ENCODE measurements at places on chromosomes 1 and 21. TPM values are rescaled to one million over a fixed set of nuclear protein-coding genes. Genes with fewer than 3 reads are reported as not detected.

DNA sequence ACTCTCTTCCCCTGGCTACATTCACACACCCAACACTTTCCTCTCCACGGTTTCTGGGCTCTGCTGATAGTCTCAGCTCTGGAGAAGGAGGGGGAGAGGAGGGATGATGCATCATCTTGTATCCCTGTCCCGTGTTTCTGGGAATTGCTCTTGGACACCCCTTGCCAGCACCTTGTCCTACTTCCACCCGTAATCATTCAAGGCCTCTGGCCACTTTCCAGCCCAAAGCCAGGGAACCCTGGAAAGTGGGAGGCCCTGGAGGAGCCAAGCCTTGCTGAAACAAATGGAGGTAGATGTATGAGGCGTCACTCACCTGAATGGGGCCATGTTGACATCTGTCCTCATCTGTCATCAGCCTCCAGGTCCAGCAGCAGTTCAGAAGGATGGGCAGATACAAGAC is 4.4 kb downstream of the PLEKHO1 start:
- peaks cover 71% of the 10 kb centered on the region for H3K36me3 ChIP-seq
- no peak overlapping the region for H3K4me3 ChIP-seq
- no peak for DNase-seq
- peaks cover 43% of the 10 kb centered on the region for H3K4me1 ChIP-seq

DNA sequence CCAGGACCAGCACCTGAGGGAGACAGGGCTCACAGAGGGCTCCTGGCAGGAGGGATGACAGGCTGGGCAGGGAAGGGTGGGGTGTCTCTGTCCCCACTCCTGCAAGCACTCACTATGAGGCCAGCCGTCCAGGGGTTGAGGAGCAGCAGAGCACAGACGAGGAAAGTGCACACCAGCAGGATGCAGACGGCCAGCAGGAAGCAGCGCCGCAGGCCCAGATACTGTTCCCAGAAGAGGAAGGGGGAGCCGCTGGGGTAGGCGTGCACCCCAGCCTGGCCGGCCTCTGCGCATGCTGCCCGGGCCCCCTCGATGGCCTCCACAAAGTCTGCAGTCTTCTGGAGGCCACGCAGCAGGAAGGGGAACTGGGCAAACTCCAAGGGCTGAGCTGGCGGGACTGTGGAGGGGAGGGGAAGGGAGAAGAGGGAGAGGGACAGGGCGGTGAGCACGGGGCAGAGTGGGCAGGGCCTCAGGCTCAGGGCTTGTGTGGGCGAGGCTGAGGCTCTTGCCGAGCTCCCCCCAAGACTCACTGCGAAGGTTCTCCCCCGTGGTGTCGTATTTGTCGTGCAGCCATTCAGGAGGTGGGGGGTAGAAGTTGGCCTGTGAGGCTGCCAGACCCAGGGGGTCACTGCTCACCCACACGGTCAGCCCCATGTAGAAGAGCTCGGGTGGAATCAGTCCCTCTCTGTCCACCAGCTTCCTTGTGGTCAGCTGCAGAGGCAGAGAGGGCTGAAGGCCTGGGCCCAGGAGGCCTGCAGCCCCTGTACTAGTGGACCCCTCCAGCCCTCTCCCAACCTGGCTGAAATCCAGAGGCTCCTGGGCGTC is 16.5 kb downstream of the PTCH2 start:
- no peaks in the 10 kb centered on the region for H3K36me3 ChIP-seq
- DNase-seq = no peak
- no peak overlapping the region for H3K4me3 ChIP-seq
- H3K4me1 ChIP-seq = no peaks in the 10 kb centered on the region
- H3K27me3 ChIP-seq = no peaks in the 10 kb centered on the region

GRCh38 chr1:61950418-61950817 is 208.1 kb downstream of the PATJ start:
- H3K27me3 ChIP-seq = no peaks in the 10 kb centered on the region
- H3K4me3 ChIP-seq = no peak overlapping the region
- no peaks in the 10 kb centered on the region for H3K36me3 ChIP-seq
- H3K27ac ChIP-seq = no peak overlapping the region

DNA sequence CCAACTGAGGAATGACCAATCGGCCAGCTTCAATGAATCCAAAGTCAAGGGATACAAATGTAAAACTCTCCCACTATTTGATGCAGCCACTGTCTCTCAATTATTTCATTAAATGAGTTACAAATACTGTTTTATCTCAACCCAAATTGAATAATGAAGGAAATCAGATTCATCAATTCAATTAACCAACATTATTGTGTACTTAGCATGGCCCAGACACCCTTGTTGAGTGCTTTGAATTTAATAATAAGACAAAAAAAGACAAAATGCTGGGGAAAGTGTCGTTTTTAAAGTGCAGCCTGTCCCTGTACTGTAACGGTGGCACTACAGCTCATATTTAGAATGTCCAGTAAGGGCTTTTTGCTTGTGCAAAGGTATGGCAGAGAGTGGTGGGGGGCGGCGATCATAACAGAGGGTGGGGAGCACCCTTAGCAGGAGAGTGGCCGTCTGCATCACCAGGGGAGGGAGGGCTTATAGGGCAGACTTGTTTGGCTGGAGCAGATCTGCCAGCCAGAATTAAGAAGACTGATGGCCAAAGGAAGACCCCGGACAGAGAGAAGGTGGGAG is 123.8 kb upstream of the GALNT2 start:
- no peak for DNase-seq
- H3K36me3 ChIP-seq = no peaks in the 10 kb centered on the region
- H3K27me3 ChIP-seq = peaks cover 2% of the 10 kb centered on the region
- no peak overlapping the region for H3K4me3 ChIP-seq

GRCh38 chr1:36369061-36369861 is 16.5 kb downstream of the STK40 start:
- no peak overlapping the region for H3K4me3 ChIP-seq
- peak; percentile 73 for DNase-seq
- H3K36me3 ChIP-seq = peaks cover 10% of the 10 kb centered on the region
- no peak overlapping the region for H3K27ac ChIP-seq
- H3K4me1 ChIP-seq = peaks cover 50% of the 10 kb centered on the region

GRCh38 chr1:97632075-97632474 is 288.8 kb downstream of the DPYD start:
- no peak overlapping the region for H3K27ac ChIP-seq
- no peaks in the 10 kb centered on the region for H3K27me3 ChIP-seq

GRCh38 chr1:15526021-15526489 is 593 bp upstream of the DNAJC16 start:
- H3K4me3 ChIP-seq = peak overlapping the region; percentile 87
- DNase-seq = no peak
- H3K36me3 ChIP-seq = peaks cover 18% of the 10 kb centered on the region
- H3K4me1 ChIP-seq = peaks cover 47% of the 10 kb centered on the region
- H3K27ac ChIP-seq = peak overlapping the region; percentile 98
- no peaks in the 10 kb centered on the region for H3K27me3 ChIP-seq

DNA sequence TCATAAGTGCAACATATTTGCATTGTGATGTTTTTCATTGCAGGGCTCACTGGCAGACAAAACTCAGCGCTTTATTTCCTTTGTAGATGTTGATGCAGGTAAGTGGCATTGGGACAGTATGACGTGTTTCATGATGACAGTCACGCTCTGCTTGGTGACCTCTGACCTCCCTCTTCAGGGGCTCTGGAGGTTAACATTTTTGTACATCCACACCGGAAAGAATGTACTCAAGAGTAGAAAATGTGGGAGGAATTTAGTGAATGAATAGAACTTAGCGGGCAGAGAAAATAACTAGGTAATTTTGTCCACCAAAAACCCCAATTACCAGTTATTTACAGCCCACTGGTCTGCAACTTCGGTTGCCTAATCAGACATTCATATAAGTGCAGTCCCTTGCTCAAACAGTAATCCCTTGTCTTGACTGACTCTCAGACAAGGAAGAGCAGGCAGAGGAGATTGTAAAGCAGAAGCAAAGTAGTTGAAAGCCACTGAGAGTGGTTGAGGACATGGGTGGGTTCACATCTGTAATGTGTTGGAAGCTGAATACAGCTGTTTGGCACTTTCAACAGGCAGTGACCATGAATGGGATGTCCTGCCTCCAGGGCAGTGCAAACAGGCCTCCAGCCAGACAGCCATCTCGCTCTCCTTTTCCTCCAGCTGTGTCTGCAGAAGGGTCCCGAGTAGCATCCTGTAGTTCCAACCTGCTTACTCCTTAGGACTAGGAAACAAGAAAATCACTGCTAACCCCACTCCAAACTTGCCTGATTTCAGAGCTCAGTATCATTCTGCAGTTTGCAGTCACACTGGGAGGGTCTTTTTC is 188.9 kb downstream of the NRIP1 start:
- DNase-seq = no peak
- no peak overlapping the region for H3K4me3 ChIP-seq
- no peaks in the 10 kb centered on the region for H3K27me3 ChIP-seq
- no peaks in the 10 kb centered on the region for H3K4me1 ChIP-seq
- H3K36me3 ChIP-seq = no peaks in the 10 kb centered on the region
- H3K27ac ChIP-seq = no peak overlapping the region

Gene ADORA3
- not detected for total RNA-seq

Gene COPA
- 154 TPM for total RNA-seq

Gene MAP3K21
- total RNA-seq = 2.4 TPM
